ENCODE measurements at places on chromosomes 2 and 18.

DNA sequence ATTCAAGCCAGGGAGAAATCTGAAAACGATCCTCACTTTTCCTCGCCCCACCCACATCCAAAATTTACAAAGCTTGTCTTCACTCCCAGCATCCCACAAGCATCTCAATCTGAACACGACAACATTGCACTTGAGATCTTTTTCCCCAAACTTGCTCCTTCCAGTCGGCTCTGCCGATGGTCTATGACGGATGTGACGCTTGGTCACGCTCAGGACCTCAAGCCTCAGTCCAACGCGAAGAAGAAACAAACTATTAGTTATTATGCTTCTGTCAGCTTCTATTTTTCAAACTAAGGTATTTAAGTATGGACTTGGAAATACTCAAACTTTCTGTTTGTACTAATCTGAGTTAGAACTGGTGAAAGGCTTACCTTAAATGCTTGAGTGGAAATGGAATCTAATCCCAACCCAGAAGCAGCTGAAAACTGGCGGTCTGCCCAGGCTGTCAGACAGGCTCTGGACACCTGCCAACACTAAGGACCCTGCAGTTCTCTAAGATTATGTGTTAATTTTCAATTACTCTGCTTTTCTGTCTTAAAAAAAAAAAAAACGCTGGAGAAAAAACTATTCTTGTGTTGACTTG is 132.1 kb upstream of the DNMT3A start:
- peak; percentile 39 for DNase-seq

- DNase-seq = peak; percentile 38
Measured at GRCh38 chr2:43111788-43112554, 114.4 kb downstream of the ZFP36L2 start.

- peak; percentile 45 for DNase-seq
Measured at GRCh38 chr2:207847807-207848544, 78.3 kb upstream of the FZD5 start.

- no peak for DNase-seq
Measured at GRCh38 chr2:226299771-226300170, 499.8 kb downstream of the IRS1 start.
